ENCODE measurements at places on chromosomes 5 and 9.

DNA sequence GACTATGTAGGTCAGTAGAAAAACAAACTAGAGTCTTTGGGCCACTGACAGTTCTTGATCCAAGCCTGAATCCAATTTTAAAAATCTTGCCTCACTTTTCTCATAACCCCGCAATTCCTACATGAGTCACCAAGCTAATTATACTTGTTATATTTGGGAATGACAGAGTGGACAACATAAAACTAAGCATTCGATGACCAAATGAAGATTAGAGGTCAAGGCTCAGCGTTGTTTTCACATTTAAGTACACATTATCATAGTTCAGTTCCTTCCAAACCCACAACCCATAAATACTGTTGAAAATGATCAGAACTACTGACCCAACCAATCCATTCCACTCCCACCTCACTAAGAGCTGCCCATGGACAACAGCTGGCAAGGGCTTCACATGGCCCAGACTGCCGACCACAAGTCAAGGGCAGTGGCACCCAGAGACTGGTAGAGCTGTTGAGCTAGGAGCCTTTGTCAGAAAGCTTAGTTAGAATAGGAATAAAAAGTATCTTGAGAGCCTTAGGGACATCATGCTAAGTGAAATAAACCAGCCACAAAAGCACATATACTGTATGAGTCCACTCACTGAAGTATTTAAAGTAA is 64.2 kb downstream of the MYO10 start:
- DNase-seq: peak; percentile 37

DNA sequence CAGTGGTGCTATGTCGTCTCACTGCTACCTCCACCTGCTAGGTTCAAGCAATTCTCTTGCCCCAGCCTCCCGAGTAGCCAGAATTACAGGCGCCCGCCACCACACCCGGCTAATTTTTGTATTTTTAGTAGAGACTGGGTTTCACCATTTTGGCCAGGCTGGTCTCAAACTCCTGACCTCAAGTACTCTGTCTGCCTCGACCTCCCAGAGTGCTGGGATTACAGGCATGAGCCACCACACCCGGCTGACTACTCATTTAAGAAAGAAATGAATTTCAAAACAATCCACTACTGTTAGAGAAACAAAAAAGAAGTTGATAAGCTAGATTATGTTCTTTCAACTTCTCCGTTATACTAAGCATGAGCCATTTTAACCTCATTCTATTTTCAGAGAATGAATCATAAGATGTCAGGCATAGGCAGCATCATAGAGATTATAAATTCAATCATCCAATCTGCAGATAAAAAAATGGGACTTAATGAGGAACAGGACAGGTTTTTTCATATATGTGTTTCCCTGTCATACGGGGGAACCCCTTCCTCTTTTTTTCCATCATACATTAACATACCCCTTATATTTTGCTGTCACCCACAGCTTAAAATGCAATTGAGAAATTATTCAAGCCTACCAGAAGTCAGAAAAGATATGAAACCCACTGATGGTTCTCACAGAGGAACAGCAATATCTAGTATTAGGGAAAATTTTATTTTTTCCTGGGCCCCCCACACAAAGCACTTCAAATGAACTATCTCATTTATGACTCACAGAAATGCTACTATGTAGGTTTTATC is 26.5 kb upstream of the ADRB2 start:
- no peak for DNase-seq

DNA sequence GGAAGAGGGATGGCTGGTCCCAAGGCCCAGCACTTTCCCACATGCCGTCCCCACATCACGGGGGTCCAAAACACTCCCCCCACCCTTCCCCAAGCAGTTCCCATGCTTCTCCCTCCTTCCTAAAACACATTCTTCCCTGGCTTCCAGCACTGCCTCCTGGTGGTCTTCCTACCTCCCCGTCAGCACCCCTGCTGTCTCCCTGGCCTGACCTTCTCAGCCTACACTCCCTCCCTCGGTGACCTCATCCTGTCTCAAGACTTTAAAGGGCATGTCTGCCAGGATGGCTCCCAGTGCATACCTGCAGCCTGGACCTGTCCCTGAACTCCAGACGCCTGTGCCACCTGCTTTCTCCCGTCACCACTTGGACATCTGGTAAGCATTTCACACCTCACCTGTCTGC is 4.3 kb upstream of the NCS1 start:
- no peak for DNase-seq

DNA sequence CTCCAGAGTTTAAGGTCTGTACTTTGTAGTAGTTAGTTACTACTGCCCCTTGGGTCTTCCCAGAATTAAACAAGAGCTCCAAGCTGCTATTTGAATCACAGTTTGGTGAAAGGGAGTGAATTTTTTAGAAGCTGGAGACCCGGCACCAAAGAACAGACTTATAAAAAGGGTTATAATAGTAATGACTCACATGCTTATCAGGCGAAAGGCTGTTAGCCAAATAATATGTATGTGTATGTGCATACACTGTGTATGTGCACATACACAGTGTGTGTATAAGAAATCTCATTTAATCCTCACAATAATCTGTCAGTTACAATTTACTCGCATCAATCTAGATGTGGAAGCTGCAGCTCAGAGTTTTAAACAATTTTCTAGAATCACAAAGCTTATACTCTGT is 59.5 kb upstream of the ITGA1 start:
- DNase-seq: no peak

GRCh38 chr5:53425687-53426511 is 54.5 kb upstream of the FST start:
- DNase-seq: peak; percentile 34

Data from RWPE1 (cell line).